ENCODE measurements at places on chromosomes 12 and 14.

- DNase-seq: no peak
Observed at GRCh38 chr14:85574853-85575616, 45.1 kb downstream of the FLRT2 start.

- no peak for DNase-seq
Observed at GRCh38 chr12:3464561-3464960, 26.4 kb upstream of the PRMT8 start.

GRCh38 chr12:123237646-123238329 is 4.6 kb downstream of the MTRFR start:
- peak; percentile 64 for DNase-seq

GRCh38 chr14:64114166-64114565 is 180.0 kb downstream of the ESR2 start:
- no peak for DNase-seq

GRCh38 chr14:32259368-32260013 is 56.4 kb upstream of the RNU6-8 start:
- DNase-seq: peak; percentile 59

Measured in astrocyte of the hippocampus (primary cell).